Cerebellar nuclear complex (tissue), 1 donor: ENCODE measurements at places on chromosomes 7 and 10.

DNA sequence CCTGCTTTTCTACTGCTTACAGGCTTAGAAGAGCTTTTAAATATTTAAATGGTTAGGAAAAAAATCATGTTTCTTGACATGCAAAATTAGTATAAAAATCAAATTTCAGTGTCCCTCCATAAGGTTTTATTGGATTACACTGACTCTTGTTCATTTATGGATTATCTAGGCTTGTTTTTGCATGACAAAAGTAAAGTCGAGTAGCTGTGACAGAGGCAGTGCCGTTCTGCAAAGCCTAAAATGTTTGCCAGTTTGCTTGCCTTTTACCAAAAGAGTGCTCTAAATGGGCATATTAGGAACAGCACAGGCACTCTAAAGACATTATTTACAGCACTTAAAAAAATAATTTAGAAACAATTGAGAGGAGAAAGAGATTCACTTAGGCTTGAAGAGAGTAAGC is 139.6 kb downstream of the TSPAN12 start:
- no peak for DNase-seq

GRCh38 chr10:90480466-90480865 is 377.4 kb downstream of the HTR7 start:
- no peak for DNase-seq

- no peak for DNase-seq
These were observed 8.3 kb upstream of the PPP1R35 start for GRCh38 chr7:100444311-100445278.

- no peak for DNase-seq
These were observed 1034.5 kb upstream of the PHF14 start for GRCh38 chr7:9939176-9939575.

DNA sequence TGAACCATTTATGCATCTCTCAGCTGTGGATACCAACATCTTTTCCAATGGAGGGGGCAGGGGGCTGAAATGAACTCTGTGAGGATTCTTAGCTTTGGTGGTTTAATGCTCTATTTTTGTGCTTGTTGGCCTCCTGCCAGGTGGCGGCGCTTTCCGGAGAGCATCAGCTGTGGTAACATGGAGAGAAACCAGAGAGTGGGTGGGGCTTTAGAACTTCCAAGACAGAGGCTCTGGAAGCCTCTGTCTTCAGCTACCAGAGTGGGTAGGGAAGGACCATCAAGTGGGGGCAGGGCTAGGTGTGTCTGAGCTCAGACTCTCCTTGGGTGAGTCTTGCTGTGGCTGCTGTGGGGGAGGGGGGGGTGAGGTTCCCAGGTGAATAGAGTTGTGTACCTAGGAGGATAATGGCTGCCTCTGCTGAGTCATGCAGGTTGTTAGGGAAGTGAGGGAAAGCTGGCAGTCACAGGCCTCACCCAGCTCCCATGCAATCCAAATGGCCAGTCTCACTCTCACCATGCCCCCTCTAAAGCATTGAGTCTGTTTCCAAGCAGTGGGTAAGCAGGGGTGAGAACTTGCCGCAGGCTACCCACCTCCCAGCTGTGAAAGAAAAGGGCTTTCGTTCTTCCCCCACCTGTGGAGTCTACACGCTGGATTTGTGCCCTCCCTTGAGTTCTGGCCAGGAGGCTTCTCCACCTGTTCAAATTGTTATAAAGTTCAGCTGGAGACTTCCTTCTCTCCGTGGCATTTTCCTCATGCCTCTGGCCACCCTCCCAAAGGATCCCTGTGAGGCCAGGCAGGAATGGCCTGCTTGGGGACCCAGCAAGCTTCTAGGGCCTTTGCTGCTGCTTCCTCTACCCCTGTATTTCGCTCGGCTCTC is 527.0 kb downstream of the NEBL start:
- DNase-seq = no peak

GRCh38 chr10:8403711-8404371 is 349.4 kb downstream of the GATA3 start:
- DNase-seq = no peak

- no peak for DNase-seq
These were observed 148.9 kb upstream of the CDK1 start for GRCh38 chr10:60629332-60629731.
